M059J (cell line): ENCODE measurements at places on chromosomes 7 and 10. TPM values are rescaled to one million over a fixed set of nuclear protein-coding genes. Genes with fewer than 3 reads are reported as not detected.

- no peak for DNase-seq
Observed at GRCh38 chr10:11205030-11205772, 187.5 kb downstream of the CELF2 start.

- DNase-seq, result peak; percentile 84
Observed at GRCh38 chr7:79709574-79710409, 256.3 kb upstream of the MAGI2 start.

GRCh38 chr10:131819241-131820072 lies 81.4 kb upstream of the PPP2R2D start:
- DNase-seq, result no peak

- DNase-seq, result no peak
Observed at GRCh38 chr10:11213137-11213536, 195.5 kb downstream of the CELF2 start.

- no peak for DNase-seq
Observed at GRCh38 chr10:6053816-6054631, 8.1 kb downstream of the IL2RA start.

GRCh38 chr10:112082120-112082519 lies 101.4 kb downstream of the GPAM start:
- DNase-seq, result peak; percentile 11

- no peak for DNase-seq
Observed at GRCh38 chr10:123890226-123890625, 1.4 kb downstream of the CPXM2 start.

GRCh38 chr10:109922358-109922975 lies 844 bp downstream of the XPNPEP1 start:
- DNase-seq, result no peak

DNA sequence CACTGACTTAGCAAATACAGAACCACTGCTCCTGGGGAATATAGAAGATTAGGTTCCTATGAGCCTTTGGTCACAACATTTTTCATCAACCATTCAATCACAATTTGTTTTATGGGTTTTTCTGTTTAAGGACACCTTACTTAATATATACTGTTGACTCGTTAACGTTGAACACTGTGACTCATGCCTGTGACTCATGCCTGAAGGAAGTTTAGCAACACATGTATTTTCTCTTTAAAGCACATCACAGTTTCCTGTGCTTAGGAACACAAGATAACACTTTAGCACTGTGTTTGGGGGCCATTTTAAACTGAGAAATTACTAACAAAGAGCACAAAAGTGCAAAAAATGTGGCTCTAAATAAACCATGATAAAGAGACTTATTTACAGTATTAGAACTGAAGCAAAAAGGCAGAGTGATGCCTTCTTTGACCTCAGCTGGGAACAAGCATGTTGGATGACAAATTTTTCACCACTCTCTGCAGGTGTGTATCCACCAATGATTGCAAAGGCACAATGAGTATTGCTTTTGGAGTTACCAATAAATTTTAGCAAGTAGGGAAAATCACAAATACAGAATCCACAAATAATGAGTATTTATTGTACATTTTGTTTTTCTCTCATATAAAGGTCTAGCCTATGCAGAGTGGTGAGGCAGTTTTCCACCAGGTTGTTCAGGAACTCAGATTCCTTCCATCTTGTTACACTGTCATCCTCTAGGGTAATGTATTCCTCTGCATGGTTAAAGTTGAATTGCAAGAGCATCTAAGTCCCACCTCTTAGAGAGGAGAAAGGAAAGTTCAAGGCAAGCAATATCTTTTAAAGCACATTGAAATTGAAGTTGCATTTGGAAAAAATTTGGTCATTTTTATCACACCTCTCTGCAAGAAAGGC lies 7.3 kb downstream of the FGFBP3 start:
- peak; percentile 93 for DNase-seq

DNA sequence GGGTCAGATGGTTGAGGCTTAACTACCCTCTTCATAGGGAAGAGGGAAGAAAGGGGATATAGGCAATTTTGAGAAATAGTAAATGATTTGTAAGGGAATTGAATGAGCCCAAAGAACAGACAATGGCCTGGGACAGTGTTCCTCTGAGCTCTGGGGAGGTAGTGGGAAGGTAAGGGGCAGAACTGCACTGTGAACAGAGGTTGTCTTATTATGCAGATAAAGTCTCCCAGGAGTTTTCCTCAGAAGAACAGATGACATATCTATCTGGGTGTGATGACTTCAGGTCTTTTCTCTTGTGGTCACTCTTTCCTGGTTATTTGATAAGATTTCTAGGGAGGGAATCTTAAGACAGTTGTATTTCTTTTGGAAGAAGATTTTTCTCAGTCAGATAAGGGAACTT lies 296.1 kb downstream of the ZEB1 start:
- DNase-seq, result no peak

GRCh38 chr10:16559236-16559773 lies 37.6 kb upstream of the C1QL3 start:
- no peak for DNase-seq

DNA sequence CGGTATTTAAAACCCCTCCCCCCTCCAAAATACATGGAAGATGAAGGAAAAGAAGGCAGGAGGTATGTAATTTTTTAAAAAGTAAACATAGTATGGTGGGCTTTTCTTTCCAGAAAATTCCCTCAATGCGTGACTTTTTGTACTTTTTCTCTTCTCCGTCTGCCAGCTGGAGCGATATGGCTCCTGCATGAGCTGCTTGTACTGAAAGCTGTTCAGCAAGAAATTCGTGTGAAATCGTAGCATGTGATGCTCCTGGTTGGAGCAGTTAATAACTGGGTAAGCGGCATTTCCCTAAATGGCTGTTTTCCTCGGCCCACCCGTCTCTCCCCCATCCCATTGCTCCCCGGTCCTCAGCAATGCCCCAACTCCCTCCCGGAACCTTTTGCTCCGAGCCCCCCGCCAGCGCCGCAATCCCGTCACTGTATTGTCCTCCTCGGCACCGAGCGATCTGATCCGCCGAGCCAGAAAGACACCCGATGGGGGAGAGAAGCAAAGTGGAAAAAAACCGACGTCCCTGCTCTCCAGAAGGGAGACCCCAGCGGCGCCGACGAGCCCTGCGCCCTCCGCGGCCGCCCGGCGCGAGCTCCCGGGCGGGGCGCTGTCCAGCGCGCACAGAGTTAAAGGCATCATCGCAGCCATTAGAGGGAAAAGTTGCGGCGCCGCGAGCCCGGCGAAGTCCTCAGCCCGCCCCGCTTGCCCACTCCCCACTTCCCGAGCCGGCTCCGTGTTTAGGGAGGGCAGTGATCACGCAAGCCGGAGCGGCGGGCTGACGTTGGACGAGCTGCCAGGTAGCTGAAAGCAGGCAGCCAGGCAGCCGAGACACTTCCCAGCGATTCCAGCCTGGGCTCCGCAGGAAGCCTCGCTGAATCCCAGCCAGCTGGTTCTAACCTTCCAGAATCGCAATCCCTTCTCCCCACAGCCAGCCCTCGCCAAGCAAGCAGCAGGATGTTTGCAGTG lies at the start of gene VSTM2A:
TSS of gene VSTM2A (plus strand) at position 707 of the 957 bp plus-strand sequence. CDS start 356 bp downstream, outside the sequence.
- no peak for DNase-seq

DNA sequence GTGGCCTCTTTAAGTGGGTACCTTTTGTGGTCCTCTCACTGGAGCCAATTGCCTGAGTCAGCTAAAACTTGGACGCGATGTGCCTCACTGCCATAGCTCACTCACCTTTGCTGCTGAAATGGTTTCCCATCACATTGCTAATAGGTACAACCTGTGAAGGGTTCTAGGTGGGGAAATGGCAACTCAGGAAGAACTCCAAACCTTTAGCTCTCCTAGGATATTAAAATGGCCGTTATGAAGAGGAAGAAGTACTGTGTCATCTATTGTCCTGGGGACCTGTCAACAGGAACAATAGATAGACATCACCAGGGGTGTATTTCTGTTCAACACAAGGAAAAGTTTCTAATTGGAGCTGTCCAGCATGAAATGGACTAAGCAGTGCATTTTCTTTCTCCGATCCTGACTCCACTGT lies 1.2 kb upstream of the ZNF655 start:
- DNase-seq, result no peak

- no peak for DNase-seq
Observed at GRCh38 chr10:11668847-11669610, 57.6 kb upstream of the USP6NL start.

- DNase-seq, result peak; percentile 31
Observed at GRCh38 chr10:31930023-31930751, 1.6 kb upstream of the ARHGAP12 start.

GRCh38 chr10:8993864-8994263 lies 939.4 kb downstream of the GATA3 start:
- no peak for DNase-seq

- no peak for DNase-seq
Observed at GRCh38 chr7:108662783-108663362, 93.2 kb downstream of the DNAJB9 start.

- peak; percentile 69 for DNase-seq
Observed at GRCh38 chr10:12605580-12606405, 256.4 kb downstream of the CAMK1D start.

DNA sequence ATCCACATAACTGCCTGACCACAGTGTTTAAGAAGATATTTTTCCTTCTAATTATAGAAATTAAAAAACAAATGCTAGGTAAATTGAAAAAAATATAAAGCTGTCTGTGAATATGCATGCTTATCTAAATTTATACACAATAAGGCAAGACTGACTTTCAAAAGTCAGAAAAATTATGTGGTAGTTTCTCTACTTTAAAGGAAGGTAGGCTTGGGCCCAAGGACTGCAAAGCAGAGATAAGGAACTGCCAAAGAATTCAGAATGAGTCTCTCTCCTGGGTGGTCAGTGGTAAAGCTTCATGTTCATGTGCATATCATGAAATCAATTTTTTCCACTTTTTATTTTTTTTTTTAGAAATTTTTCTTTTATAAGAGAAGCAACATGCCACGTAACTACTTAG lies 998.6 kb downstream of the REEP3 start:
- DNase-seq, result no peak

- DNase-seq, result no peak
Observed at GRCh38 chr7:17486835-17487234, 188.4 kb downstream of the AHR start.

- no peak for DNase-seq
Observed at GRCh38 chr10:10294881-10295529, 722.7 kb upstream of the CELF2 start.

DNA sequence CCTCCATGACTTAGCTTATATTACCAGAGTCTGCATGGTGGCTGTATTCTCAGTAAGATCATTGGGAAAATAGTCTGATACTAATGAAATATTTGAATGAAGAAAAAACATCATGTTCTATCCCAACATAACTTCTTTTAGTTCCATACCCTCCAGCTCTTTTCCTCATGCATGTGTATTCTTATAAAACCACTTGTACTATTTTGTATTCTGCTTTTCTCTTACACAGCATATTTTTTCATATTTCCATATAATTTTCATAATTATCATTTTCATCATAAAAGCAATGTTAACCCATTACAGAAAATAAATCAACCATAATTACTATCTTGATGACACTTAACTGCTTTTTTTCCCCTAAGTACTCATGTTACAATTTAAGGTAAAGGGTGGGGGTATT lies 371.2 kb upstream of the LRGUK start:
- DNase-seq, result no peak

Gene DUSP5
- total RNA-seq, result 6.8 and 8.1 TPM in 2 replicates

Gene SLC16A12
- 0.32 and 1.0 TPM in 2 replicates for total RNA-seq

Gene AFAP1L2
- total RNA-seq, result 0.44 and 1.7 TPM in 2 replicates

Gene DOCK4
- 5.0 and 7.7 TPM in 2 replicates for total RNA-seq

Gene OPN4
- total RNA-seq, result 0.52 TPM in 1 of 2 replicates, not detected in the other

Gene ELAPOR2
- 0.10 TPM in 1 of 2 replicates, not detected in the other for total RNA-seq

Gene SSC4D
- total RNA-seq, result 0.39 and 0.44 TPM in 2 replicates

Gene ST7
- total RNA-seq, result 27.2 and 36.8 TPM in 2 replicates

Gene TWIST1
- total RNA-seq, result 15.0 and 24.0 TPM in 2 replicates

Gene OPALIN
- not detected in 2 replicates for total RNA-seq

Gene SERPINE1
- 102 and 119 TPM in 2 replicates for total RNA-seq

Gene NUTM2A
- total RNA-seq, result 0.20 and 2.4 TPM in 2 replicates

Gene UNC5B
- 0.17 and 0.25 TPM in 2 replicates for total RNA-seq

Gene PLAU
- total RNA-seq, result 264 and 272 TPM in 2 replicates

Gene DUS4L
- 8.1 and 12.5 TPM in 2 replicates for total RNA-seq

Gene C7orf33
- not detected in 2 replicates for total RNA-seq

Gene TDRD1
- total RNA-seq, result not detected in 2 replicates

Gene LRRTM3
- not detected in 2 replicates for total RNA-seq

Gene KIFBP
- total RNA-seq, result 44.7 and 68.5 TPM in 2 replicates

Gene C10orf143
- 0.05 TPM in 1 of 2 replicates, not detected in the other for total RNA-seq

Gene MYL10
- total RNA-seq, result not detected in 2 replicates
